OCI-M1 (cell line): ENCODE measurements at places on chromosomes 3 and 15.
A peak's percentile ranks its signal among the peaks of the same experiment; 100 is the strongest.

DNA sequence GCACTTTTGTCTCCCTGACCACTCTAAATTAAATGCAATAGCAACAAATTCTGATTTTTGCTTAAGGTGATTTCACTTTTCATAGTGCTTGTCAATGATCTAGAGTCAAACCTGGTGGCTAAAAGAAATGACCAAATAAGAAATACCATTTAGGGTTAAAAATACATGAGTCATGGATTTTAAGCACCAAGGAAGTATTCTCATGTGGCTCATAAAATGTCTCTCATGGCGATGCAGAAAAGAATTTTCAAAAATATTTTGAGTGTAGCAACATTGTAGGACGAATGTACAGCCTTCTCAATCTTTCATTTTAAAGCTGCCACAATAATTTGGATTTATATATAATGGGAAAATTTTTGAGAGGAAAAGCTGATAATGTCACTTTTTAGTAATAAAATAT, 193.6 kb downstream of the EPHA3 start:
- DNase-seq = peak; percentile 24

GRCh38 chr15:77654975-77655374, 22.3 kb upstream of the LINGO1 start:
- DNase-seq = peak; percentile 40

DNA sequence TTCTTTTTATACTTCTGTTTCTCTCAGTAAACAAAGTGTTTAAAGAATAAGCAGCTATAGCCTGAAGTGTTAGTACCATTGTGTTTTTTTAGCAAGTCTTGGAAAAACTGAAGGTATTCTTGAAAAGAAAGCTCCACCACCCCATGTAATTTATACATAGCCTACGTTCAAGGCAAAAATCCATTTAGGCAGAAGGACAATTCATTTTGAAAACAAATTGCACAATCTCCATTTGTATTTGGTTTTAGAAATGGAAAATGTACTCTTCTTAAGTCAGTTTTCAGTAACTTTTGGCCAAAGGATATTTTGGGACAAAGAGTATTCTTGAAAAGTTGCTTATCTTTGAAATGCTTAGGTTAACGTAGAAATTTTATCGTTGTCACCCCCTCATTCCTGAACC, 34.5 kb downstream of the PTPRG start:
- no peak for DNase-seq

DNA sequence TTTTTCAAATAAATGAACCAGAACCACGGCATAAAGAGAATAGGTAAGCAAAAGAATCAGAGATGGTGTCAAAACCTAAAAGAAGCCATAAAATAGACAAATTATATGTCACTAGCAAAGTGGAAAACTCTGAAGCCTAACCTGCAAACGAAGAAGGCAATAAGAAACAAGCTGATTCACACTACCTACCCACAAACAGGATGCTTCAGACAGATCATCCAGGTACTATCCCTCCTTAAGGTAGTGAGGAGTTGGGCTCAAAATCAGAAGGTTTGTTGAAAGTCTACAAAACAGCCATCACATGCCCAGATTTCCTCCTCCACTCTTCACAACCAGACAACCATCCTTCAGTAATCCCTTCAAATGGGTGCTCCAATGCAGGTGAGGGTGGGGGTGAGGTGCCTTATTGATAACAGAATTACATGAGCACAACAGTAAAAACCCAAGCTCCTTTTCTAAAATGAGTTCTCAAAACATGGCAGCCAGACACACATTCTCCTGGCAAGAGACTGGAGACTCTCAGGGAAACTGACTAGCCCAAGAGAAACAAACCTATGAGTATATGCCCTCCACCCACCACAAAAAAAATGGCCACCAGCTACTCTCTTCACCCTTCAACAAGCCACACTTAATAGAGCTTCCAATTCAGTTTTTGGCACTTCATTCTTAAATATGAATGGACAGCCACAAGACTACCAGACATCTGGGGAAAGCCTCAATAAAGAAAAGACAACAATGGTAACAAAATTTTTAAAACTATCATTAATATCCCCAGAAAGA, 6.4 kb downstream of the KPNA1 start:
- no peak for DNase-seq

DNA sequence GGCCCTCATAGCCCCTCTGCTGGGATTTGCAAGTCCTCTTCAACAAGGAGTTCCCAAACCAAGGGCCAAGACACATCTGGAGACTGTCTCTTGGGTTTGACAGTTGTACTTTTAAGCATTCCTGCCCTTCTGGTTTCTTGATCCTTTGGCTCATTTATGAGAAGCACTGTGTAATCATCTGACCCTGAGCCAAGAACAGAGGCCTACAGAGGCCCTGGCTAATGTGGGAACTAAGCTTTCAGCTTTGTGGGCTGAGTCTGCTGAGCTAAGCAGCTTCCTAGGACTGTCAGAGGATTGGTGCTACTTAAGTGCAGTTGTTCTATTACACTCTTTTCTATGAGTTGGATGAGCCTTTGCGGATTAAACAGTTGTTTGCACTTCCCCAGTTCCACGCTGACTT, 178.3 kb downstream of the KBTBD8 start:
- DNase-seq = no peak

DNA sequence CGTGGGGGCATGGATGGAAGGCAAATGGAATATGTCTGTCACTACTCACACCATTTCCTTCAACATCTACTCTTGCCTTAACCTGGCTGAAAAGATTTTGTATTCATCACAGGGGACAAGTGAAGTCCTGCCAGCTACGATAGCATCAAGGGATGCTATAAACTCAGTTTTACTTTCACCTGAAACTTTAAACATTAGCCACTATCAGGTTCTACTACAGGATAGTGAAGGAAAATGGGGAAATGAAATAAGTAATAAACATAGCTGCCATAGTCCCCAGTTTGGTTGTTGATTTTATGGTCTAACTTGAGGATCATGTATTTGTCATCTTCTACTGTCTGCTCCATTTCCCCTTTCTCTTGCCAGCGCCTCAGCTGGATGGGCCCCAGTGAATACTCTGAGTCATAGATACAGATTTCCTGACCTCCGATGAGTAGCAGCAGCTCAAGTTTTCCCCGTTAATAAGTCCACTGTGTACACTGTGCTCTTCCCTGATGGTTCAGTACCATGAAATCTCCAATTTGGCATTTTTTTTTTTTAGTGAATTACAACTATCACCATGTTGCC, 338.2 kb upstream of the SLCO3A1 start:
- DNase-seq = peak; percentile 7

DNA sequence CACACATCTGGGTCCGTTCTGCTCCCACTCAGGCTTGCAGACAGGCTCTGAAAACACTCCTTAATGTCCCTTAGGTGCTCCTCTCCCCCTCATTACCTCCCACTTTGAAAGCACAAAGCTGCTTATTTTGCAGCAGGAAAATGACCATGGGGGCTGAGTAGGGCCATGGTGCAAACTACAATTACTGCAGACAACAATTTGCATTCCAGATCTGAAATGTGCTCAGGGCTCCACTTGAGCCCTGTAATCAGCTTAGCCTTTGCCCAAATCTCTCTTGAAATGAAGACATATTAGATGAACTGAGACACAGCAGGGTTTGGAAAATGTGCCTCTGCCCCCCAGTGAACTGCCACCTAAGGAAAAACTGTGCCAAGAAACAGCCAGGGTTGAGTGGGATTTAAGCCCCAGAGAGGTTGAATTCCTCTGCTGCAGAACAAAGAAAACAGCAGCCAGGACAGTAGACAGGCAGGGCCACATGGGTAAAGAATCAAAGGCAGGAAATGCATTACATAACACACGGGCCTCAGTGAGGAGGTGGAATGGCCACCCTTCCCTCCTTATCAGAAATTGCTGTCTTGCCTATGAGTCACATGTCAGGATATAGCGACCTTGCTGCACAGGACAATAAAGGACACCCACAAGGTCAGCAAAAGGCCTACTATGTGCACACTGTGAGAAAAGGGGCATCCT, 126.8 kb upstream of the ARHGEF3 start:
- peak; percentile 17 for DNase-seq

GRCh38 chr3:195180490-195181112, 90.4 kb downstream of the XXYLT1 start:
- peak; percentile 7 for DNase-seq

- no peak for DNase-seq
Measured at GRCh38 chr15:34065941-34066340, 26.9 kb upstream of the AVEN start.

DNA sequence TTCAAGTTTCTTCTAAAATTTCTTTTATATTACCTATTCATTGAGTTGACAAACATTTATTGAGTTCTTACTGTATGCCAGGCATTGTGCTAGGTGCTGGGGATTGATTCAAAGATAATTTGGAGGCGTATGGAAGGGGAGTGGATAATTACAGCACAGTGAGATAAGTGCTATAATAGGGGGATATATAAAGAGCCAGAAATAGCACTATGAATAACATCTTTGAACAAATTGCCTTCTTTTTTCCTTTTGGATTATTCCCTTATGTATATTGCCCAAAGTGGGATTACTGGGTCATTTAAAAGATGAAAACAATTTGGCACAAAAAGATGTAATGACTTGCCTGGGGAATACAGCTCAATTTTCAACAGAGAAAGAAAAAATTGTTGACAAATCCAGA, 64.6 kb downstream of the LPP start:
- no peak for DNase-seq

- DNase-seq = no peak
Measured at GRCh38 chr15:44769521-44769920, 33.2 kb downstream of the TRIM69 start.

GRCh38 chr3:63961891-63962290, 49.7 kb upstream of the SCAANT1 start:
- peak; percentile 69 for DNase-seq

DNA sequence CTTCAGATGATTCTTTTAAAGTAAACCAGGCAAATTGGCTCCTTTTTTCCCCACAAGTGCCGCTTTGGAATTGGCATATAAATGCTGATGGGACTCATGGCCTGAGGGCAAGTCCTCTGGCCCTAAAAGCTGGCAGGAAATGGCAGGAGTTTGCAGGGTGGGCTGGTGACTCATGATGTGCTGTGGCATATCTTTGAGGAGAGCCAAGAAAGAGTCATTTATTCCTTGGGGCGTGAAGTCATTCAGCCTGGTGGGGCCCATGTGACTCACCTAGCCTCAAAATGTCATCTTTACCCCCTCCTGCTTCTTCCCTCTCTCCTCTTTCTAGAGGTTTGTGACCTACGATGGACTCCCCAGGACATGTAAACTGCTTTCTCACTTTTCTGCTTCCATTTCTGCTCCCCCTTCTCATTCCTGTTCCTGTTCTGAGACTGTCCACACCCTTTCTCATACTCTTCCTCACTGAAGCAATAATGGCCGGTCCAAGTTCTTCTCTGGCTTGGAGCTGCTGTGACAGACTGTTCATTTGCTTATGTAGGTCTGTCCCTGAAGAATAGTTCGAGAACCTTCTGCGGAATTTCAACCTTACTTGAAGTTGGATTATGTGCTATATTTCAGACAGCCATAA, 326.1 kb downstream of the SATB1 start:
- DNase-seq = no peak

- peak; percentile 71 for DNase-seq
Measured at GRCh38 chr3:49017971-49018706, at the start of gene DALRD3. DALRD3 (minus strand) TSS chr3:49018580; CDS start chr3:49018564, 16 bp downstream.

GRCh38 chr3:73461547-73461946, 163.2 kb downstream of the PDZRN3 start:
- no peak for DNase-seq

DNA sequence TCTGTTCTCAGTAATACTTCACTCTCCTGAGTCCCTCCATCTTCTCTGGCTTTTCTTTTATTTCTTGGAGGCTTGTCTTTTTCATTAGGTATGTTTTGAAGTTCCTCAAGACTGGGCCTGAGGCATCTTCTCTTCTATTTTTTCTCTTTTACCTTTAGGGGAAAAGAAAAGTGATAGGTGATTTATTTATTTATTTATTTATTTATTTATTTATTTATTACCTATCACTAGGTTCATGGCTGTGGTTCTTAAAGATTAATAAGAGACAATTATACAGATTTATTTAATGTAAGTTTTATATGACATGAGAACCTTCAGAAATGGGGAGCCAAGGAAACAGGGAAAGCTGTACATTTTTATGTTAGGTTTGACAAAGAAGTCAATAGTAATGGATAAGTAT, 330.3 kb upstream of the RBMS3 start:
- DNase-seq = no peak

- DNase-seq = no peak
Measured at GRCh38 chr3:148190441-148190990, 507.2 kb upstream of the AGTR1 start.

- no peak for DNase-seq
Measured at GRCh38 chr3:53231532-53232511, 24.0 kb downstream of the TKT start.

GRCh38 chr15:90782442-90782841, 65.3 kb downstream of the BLM start:
- no peak for DNase-seq

GRCh38 chr15:40259021-40259420, 20.2 kb downstream of the PAK6 start:
- no peak for DNase-seq

GRCh38 chr3:126691765-126692164, 12.3 kb upstream of the CHCHD6 start:
- DNase-seq = no peak

- DNase-seq = no peak
Measured at GRCh38 chr15:71791975-71792374, 18.4 kb upstream of the NR2E3 start.

- no peak for DNase-seq
Measured at GRCh38 chr3:100563228-100563627, 46.2 kb upstream of the ADGRG7 start.

GRCh38 chr3:45332901-45333407, 55.4 kb upstream of the LARS2 start:
- DNase-seq = no peak

DNA sequence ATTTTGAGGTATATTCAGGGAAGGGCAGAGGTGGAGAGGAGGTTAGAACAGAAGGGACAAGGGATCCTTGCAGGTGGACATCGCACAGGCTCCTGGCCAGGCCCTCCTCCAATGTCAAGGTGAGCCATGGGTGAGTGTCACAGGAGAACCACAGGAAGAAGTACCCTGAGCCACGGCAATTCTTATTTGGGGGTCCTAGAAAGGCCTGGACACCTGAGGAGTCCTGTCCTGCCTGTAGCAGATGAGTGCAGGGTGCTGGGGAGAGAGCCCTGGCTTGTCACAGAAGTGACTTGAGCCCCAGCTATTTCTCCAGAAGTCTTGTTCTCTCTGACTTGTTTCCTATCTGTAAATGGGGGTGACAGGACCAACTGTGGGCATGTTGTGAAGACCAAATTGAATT, 4.3 kb downstream of the SLC6A20 start:
- no peak for DNase-seq

- DNase-seq = peak; percentile 71
Measured at GRCh38 chr15:89129123-89129815, 41.0 kb downstream of the ABHD2 start.

DNA sequence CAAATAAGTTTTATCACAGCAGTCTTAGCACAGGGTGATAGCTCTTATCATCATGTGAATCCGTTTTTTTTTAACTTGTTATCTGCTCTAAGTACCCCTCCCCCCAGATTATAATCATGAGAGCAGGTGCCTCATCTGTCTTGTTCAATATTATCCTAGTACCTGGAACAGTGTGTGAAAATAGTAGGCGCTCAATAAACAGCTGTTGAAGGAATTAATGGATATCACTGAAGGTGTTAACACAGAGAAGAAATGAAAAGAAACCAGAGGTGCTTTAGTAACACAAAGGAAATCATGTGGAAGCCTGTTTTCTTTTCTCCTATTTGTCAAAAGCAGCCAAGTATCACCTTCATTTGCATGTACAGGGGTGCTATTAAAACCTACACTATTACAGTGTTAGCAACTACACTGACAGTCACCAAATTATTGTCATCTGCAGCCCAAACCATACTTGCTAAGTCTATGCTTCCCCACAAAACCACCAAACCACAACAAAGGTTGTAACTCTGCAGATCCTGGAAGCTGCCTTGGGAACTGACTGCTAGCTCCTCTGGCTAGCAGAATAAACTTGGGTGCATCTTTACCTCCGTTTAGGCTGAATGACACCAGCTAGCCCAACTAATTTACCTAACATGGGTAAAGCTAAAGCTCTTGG, 2.9 kb downstream of the XPC start:
- DNase-seq = peak; percentile 87
